Kidney (tissue), 22 donors: ENCODE measurements at places on chromosomes 13 and 19.

DNA sequence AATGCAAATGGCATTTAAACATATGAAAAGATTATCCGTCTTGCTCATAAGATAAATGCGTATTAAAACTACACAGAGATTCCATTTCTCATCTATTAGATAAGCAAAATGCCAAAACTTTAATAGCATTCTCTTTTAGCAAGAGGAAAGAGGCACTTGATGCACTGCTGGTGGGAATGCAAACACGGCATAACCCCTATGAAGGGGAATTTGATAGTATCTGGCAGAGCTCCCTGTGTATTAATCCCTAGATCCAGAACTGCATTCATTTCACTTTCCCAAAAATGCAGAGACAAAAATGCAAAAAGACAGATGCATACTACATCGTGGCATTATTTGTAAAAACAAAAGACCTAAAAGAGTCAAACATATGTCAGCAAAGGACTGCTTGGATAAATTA lies 193.6 kb upstream of the STARD13 start:
- DNase-seq = no peak

DNA sequence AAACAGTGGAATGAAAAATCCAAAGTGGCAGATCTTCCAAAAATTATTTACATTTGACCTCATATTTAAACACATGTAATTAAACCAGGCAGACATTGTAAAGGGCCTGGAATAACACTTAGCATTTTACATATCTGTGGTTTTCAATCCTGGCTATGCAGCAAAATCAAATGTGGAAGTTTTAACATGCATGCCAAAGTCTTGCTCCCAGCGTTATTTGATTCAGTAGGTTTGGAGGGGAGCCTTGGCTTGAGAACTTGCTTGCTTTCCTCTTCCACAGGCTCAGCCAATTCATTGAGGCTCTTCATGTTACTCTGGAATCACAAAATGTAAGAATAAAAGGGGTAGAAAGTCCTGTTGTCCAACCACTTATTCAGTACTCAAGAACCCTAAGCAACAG lies 42.5 kb upstream of the INTS6 start:
- no peak for DNase-seq

- no peak for DNase-seq
These were observed 181.4 kb downstream of the KLF5 start for GRCh38 chr13:73240193-73240592.

DNA sequence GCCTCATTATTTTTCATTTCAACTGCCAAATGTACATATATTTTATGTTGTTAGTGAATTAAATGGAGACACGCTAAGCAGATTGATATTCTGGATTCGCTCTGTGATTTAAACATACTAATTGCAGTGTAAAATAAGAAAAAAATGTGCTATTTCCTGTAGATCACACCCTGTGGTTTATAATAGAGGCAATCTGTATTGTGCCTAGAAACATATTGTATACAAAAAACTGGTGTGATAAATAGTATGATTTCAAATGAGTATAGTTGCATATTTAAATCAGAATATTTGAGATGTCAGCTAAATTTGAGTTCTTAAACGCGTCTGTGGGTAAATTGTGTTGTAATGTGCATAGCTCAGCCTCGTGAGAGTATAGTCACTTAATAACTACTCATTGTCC lies 643.9 kb downstream of the TBC1D4 start:
- no peak for DNase-seq

GRCh38 chr13:20769091-20769490 lies 4.7 kb downstream of the EEF1AKMT1 start:
- DNase-seq = no peak

DNA sequence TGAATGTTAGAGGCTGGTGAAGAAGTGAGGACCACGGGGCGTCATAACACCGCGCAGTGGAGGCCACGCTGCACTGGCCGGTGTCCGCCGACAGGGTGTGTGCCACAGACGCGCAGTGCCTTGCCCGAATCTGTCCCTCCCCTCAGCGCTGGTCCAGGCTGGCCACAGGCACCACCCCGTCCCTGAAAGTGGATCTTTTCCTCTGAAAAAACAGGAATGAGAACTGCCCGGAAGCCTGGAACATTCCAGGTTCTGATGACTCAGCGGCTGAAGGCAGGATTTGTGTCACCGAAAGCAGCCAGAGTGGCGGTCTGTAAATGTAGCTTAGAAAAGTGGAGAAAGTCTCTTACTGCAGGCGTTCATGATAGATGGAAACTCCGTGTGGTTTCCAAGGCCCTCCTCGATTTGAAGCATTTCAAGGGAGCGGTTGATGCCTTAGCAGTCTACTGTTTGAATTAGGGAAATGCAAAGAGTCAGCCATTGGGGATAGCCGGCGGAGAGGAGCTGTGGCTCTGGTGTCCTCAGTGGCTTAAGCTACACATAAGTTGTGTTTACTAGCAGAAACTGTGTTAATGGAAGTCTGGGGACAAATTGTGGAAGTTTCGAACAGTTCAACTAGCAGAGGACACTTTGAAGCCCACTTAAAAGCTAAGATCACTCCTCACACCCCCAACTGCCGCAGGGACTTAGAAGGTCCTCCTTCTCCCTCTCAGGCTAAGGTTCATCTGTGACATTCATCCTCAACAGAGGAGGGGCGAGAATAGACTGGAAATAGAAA lies 70.8 kb downstream of the NUFIP1 start:
- DNase-seq = peak; percentile 98

GRCh38 chr13:101535192-101535746 lies 82.8 kb downstream of the ITGBL1 start:
- DNase-seq = no peak

DNA sequence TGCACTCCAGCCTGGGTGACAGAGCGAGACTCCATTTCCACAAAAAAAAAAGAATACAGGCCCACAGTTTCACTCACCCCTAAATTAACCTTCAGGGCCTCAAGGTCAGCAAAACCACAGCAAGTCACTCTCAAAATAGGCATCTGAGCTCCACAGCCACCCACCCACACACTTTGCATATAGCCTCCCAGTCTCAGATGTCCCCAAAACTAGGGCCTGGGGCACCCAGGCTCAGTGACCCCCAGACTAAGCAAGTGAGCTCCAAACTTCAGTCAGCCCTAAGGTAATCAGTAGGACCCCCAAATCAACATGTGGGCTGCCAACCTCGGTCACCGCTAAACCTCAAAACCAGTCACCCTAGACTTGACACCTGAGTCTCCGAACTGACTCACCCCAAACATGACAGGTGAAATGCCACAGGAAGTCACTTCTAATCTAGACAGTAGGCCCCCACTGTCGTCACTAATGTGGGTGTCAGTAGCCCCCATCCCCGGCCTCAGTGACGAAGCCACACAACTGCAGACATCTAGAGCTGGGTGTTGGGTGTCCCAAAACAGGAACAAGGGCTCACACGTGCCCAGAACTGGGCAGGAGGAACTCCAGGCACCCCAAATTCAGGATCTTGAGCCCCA lies 13.9 kb downstream of the RABAC1 start:
- DNase-seq = no peak

GRCh38 chr13:91889641-91890040 lies 491.2 kb downstream of the GPC5 start:
- no peak for DNase-seq

DNA sequence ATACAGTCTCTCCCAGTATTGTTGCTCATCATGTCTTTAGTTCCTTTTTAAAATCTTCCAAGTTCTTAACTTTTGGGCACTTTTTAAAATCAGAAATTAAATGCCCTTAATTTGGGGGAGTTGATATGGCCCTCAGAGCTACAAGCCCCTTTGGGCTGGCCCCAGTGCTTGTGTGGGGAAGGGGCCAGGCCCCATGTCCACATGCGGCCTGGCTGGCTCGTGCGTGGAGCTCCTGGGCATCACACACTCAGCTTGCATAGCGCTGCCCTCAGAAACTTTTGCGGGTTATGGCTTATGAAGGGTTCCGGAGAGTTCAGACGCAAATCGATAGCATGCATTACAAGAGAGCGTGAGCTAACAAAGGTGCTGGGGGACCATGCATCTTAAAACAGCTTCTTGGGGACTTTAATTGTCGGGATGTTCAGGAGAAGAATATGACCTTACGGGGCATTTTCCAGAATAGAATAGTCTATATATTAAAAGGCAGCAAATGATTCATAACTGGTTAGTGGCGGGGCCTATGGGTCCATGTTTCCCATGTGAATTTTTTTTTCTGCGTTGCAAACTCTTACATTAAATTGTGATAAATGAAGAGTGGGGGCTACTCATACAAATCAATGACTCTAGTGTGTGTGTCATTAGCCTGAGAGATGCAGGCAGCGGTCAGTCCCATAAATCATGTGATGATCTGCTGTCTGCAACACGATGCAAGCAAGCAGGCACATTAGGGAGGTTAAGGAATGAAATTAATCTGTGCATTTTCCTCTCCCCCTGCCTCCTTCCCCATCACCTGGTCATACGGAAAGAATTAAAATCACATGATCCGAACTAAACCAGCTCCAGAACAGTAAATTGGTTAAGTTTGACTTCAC lies 185.8 kb upstream of the TSHZ3 start:
- no peak for DNase-seq

- DNase-seq = no peak
These were observed 25.0 kb downstream of the SERP2 start for GRCh38 chr13:44398606-44399005.

DNA sequence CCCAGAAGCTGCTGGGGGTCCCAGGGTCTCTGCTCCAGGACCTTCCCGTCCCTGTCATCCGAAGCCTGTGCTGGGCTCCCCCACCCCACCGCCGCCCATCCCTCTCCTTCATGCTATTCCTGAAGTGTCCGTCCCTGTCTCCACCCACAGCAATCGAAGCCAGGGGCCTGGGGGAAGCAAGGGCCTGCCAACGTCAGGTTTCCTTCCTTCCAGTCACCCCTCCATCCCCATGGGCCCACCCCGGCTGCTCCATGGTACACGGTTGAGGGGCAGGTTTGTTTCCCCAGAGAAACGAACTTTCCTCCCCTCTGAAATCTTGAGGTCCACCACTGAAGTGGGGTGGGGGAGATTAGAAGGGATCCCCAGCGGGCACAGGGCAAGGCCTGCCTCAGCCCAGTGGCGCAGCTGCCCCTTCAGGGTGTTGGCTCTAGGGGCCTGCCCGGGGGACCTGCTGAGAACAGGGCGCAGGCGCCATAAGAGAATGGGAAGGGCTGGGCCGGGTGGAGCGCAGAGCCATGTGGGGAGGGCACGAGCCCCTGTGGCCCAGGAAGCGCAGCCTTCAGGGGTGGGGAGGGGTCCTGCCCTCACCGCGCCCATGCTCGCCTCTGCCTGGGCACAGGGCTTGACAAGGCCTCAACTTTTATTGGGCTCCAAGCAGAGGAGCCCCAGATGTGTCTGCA lies 16.1 kb downstream of the CEBPG start:
- DNase-seq = peak; percentile 77

- no peak for DNase-seq
These were observed at the start of gene CD79A for GRCh38 chr19:41876847-41877832. CD79A (plus strand) TSS chr19:41877279; CDS start chr19:41877305, 26 bp downstream.

GRCh38 chr19:1880611-1881392 lies 4.5 kb downstream of the ABHD17A start:
- no peak for DNase-seq

- DNase-seq = no peak
These were observed 154.0 kb upstream of the GPR12 start for GRCh38 chr13:26914624-26915023.

DNA sequence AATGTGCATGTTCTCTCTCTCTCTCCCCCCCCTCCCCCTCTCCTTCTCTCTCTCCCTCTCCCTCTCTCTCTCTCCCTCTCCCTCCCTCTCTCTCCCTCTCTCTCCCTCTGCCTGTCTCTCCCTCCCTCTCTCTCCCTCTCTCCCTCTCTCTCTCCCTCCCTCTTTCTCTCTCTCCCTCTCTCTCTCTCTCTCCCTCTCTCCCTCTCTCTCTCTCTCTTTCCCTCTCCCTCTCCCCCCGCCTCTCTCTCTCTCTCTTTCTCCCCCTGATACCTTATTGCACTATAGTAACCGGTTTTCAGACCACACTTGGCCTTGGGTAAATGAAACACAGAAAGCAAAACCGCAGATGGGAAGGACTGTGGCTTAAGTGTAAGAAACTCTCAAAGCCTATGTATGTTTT lies 34.7 kb upstream of the SPACA7 start:
- no peak for DNase-seq

GRCh38 chr13:98279473-98280175 lies 102.6 kb upstream of the RNF113B start:
- peak; percentile 96 for DNase-seq

- DNase-seq = no peak
These were observed 26.6 kb downstream of the MCF2L start for GRCh38 chr13:112995395-112996191.

DNA sequence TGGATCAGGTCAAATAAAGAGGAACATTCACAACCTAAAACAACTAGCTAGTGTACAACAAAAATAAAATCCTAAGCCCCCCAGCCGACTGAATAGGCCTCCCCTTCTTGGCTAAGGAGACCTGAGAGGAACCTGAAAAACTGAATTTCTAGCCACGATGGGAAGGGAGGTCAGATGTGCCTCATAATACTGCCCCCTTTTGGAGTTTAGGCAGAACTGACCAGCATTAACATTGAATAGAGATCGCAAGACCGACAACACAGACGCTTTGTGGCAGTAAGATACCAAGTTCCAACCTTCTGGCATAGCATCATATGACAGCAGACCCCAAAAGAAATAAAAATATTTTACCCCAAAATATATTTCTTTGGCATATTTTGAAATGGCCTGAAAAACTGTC lies 15.9 kb downstream of the CBY2 start:
- no peak for DNase-seq

- no peak for DNase-seq
These were observed 645 bp upstream of the TRAPPC5 start for GRCh38 chr19:7679771-7680605.

DNA sequence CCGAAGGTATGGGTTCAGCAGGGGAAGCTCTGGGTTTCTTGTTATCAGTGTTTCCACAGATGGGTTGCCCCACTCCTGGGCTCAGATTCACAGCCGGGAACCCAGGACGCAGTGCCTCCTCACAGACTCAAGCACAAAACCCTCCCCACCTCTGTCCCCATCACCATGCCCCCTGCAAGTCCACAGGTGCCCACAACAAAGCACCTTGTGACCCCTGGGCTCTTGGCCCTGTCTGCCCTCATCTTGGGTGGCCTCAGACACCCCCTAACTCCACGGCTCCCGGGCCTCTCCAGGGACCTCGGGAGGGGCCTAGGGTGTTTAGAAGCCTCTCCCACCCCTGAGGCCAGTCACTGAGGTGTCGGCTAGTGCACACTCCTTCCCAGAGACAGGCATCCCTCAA lies 231.7 kb downstream of the TUBA3C start:
- DNase-seq = no peak

DNA sequence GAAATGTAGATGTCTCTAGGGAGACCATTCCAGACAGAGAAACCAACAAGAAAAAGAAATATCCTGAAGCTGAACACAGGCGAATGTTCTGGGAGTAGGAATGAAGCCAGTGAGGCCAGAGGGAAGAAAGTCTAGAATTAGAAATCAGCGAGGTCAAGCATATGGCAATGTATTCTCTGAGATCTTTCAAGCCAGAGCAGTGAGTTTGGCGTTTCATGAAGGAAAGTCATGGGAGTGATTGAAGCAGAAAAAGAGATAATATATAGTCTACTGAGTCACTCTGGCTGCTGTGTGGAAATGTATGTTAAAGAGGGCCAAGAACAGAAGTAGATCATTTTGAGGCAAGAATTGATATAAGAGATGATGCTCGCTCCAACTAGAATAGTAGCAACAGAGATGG lies 576.0 kb downstream of the PCDH17 start:
- DNase-seq = peak; percentile 35
